ENCODE measurements at places on chromosomes 1 and 21.

GRCh38 chr1:71593523-71593922 lies 512.7 kb upstream of the ZRANB2 start:
- DNase-seq, result no peak

DNA sequence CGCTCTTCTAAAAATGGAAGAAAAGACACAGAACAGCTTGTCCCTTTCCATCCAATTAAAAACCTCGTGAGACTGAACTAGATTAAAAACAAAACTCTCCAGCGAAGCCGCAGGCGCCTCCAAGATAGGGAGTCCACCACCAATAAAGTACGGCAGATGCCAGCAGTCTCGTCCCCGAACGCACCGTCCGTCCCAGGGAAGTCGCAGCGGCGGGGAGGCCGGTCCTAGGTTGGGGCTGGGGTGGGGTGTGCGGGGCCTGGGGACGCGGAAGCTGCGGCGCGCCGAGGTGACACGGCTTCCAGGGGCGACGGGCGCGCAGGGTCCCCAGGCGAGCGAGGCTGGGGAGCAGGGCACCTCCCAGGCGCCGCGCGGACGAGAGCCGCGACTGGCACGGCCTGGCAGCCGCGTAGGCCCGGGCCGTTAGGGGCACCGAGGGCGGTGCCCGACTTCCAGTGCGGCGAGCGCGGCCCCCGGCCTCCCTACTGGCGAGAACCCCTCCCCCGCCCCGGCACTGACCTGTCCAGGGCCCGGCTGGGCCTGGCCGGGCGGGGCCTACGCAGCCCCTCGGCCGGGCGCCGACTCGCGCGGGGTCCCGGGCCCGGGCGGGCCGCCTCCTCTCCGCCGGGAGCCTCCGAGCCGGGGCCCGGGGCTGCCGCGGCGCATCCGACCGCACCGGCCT lies 28.3 kb upstream of the A3GALT2 start:
- peak; percentile 63 for DNase-seq

- no peak for DNase-seq
These were observed 83.8 kb upstream of the ETS2 start for GRCh38 chr21:38721958-38722357.

DNA sequence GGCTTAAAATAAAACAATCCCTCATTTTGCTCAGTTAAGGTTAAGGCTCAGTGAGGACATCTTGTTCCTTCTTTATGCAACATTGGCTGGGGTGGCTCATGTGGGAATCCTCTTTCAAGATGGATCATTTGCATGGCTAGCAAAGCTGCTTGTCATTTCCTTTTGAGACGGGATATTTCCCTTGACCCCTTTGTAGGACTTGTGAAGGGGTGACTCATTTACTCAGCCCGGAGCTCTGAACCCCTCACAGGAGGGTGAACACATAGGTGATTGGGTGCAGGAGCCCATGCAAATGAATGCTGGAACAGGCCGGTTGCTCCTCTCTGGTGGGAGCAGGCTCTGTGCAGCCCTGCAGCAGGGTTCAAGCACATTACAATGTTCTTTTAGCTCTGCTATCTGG lies 15.8 kb upstream of the C8A start:
- no peak for DNase-seq

DNA sequence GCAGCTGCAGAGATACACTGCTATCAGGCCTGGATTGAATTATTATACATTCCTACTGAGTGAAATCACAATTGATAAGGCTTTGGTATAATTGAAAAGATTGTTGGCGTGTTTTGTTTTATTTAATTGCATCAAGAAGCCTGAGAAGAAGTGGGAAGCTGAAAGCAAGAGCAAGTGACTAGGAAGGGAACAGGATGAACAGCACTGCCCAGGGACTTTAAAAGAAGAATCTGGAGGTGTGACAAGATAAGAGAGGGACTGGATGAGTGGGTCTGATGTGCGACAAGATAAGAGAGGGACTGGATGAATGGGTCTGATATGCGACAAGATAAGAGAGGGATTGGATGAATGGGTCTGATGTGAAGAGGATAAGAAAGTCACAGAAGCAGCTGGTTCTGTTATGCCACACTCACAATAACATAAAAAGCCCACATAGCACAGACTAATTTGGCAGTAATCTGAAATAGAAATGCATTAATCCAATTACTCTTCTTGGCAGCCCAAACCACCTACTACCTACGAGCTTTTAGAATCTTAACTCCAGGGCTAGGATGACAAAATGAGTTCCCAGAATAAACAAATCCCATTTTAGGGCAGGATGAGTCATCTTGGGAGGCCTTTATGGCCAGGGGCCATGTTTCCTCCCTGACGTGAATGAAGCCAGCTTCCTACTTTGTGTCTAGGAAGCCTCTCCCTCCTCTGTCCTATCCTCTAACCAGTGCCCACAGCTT lies 129.7 kb downstream of the DUSP10 start:
- peak; percentile 29 for DNase-seq

DNA sequence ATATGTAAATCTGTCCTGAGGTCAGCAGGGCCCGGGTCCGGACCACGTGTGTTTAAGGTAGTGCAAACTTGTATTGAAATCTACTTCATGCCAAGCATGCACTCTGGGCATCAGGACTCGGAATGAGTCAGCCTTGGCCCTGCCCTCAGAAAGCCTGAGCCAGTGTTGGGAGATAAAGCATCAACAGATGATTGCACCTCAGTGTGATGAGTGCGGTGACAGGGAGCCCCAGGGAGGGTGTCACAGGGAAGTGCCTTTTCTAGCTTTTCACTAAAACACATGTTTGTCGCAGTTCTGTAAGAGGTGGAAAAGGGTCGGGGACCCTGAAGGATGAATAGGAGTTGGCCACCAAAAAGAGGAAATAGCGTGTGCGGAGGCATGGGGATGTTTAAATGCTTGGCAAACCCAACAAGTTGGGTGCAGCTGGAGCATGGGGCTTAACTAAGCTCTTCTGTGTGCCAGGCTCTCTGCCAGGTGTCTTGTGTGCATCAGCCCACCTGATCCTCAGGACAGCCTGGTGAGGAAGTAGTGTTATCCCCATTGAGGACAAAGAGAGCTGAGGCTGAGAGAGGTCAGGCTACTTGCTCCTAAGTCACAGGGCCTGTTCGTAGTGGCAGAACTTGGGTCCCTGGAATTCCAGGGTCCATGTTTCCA lies 48.2 kb upstream of the EPB41 start:
- no peak for DNase-seq

GRCh38 chr1:24418898-24419628 lies 3.5 kb downstream of the NIPAL3 start:
- DNase-seq, result no peak

DNA sequence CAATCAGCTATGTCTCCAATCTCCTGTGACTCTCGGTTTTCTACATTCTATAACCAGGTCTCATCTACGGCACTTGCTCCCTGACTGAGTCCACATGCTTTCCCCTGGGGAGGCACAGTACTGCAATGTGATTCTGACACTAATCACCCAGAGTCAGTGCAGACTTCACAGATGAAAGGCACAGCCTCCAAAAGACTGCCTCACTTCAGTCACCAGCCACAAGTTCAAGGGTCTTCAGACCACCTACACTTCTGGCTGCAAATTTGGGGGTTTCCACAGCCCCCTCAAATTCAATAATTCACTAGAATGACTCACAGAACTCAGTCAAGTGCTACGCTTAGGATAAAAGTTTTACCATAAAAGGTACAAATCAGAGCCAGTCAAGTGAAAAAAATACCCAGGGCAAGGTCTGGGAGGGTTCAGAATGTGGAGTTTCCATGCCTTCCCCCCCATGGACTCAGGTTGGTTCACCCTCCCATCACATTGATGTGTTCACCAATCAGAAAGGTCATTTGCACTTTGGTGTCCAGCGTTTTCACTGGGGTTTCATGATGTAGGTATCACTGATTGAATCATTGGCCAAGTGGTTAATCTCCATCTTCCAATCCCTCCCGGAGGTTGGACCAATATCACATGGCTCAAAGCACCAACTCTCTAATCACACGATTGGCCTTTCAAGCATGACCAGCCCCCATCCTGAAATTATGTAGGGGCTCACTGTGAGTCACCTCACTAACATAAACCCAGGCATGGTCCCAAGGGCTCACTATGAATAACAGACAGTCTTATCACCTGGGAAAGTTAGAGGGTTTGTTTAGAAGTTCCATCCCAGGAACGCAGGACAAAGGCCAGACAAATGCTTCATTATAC lies 182.9 kb upstream of the CAMK1G start:
- DNase-seq, result no peak

DNA sequence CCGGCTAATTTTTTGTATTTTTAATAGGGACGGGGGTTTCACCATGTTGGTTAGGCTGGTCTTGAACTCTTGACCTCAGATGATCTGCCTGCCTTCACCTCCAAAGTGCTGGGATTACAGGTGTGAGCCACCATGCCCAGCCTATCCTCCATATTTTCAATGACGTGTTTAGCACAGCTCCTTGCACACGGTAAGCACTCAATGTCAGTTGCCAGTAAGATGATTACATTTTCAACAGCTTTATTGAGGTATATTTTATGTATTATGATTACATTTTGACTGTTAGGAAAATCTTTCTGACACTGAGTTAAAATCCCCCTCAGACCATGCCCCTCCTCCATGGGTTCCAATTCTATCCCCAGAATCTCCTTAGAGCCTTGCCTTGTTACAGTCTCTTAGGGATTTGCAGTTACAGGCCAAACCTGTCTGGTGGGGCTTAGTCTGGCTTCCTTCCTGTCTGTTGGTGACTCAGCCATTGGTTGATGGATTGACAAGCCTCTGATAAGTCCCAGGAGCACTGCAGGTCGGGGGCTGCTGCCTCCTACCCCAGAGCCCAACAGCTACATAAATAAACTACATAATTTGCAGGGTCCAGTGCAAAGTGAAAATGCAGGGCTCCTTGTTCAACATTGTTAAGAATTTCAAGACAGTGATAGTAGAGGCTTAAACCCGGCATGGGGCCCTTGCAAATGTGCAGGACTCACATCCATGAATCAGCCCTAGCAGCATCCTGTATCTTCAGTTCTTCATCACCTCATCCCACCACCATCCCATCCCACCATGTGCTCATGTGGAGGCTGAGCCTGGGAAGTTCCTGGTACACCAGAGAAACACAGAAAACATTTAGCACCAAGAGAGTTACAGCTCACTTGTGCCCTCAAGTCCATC lies 23.4 kb downstream of the COA7 start:
- peak; percentile 26 for DNase-seq

DNA sequence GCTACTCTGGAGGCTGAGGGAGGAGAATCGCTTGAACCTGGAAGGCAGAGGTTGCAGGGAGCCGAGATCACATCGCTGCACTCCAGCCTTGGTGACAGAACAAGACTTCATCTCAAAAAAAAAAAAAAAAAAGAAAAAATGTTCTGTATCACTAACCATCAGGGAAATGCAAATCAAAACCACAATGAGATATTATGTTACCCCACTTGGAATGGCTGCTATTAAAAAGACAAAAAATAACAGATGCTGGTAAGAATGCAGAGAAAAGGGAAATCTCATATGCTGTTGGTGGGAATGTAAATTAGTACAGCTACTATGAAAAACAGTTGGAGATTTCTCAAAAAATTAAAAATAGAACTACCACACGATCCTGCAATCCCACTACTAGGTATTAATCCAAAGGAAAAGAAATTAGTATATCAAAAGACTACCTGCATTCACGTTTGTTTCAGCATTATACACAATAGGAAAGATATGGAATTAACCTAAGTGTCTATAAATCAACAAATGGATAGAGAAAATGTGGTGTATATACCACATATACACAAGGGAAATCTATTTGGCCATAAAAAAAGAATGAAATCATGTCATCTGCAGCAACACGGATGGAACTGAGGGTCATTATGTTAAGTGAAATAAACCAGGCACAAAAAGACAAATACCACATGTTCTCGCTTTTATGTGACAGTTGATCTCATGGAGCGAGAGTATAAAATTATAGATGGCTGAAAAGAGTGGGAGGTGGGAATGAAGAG lies 62.6 kb downstream of the ABL2 start:
- no peak for DNase-seq

DNA sequence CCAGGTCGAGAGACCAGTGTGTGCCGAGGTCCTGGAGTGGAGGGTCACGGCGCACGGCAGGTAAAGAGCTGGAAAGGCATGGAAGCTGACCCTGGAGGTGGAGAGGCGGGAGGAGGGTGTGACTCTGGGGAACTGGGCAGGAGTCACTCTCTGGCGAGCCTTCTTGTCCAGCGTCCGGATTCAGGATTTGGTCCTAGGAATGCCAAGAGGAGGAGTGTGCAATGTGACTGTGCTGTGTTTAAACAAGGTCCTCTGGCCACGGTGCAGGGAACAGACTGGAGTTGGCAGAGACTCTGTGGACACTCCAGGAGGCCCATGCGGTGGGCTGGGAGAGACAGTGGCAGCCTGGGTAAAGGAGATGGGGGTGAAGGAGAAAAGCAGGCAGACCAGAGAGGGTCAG lies 64.2 kb upstream of the CASZ1 start:
- DNase-seq, result no peak

GRCh38 chr1:42096554-42096953 lies 56.7 kb upstream of the GUCA2B start:
- DNase-seq, result no peak

- DNase-seq, result no peak
These were observed 5.5 kb downstream of the KIF26B start for GRCh38 chr1:245160288-245160687.

- no peak for DNase-seq
These were observed 53.5 kb upstream of the FOXD3 start for GRCh38 chr1:63268876-63269275.

DNA sequence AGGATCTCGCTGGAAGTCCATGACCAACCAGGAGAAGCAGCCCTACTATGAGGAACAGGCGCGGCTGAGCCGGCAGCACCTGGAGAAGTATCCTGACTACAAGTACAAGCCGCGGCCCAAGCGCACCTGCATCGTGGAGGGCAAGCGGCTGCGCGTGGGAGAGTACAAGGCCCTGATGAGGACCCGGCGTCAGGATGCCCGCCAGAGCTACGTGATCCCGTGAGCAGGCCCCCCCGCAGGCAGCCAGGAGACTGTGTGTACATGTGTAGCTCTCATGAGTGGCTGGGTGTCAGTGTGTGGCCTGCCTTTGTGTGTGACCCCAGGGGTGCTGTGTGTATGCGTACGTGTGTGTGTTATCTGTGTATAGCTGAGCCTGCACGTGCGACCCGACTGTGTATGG lies 27.2 kb downstream of the ETNK2 start:
- DNase-seq, result no peak

- DNase-seq, result no peak
These were observed 42.2 kb downstream of the RAP1GAP start for GRCh38 chr1:21626921-21627339.

- DNase-seq, result no peak
These were observed 6.2 kb downstream of the NRAS start for GRCh38 chr1:114710360-114710759.

GRCh38 chr1:15173863-15174614 lies 20.5 kb downstream of the TMEM51 start:
- DNase-seq, result no peak

DNA sequence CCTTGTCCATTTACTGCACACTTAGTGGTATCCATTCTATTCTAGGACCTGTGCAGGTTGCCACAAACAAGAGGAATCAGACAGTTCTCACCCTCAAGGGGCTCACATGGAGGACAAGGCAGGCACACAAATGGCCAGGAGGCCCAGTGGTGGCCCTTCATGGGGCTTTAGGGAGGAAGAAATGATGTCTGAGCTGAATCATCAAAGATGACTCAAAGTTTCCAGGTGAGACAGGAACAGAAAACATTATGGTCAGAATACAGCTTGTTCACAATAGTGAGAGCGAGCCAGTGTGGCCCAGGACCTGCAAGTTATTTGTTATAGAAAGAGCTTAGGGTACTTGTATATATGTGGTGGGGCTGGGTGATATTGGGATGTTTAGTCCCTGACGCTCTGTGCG lies 26.4 kb downstream of the SHISAL2A start:
- peak; percentile 78 for DNase-seq

All from activated CD4-positive, alpha-beta T cell treated with anti-CD3 and anti-CD28 coated beads, Interleukin-10, Interleukin-2, amounts not matched to agents 100 ng/mL and 50 ng/mL, durations not matched to agents 16 hours and 8 hours (primary cell).